Cortex of kidney (tissue), 1 donor: ENCODE measurements at places on chromosomes 1 and 21.

- no peak for DNase-seq
These were observed 38.5 kb upstream of the SYNC start for GRCh38 chr1:32741059-32741412.

DNA sequence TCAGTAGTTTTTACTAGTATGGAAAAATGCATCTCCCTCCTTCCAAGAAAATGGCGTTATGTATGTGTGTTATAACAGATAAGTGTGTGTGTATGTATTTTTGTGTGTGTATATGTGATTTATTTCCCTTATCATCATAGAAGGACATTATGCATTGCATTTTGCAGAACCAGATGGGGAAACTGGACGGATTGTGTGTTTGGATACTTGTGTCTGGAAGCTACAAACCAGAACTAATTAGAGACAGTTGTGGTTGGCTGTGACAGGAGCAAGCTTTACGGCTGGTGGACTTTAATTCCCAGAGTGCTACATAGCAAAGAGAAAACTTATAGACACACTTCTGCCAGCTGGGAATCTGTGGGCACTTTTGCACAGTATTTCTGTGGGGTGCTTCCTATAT lies 162.5 kb downstream of the RWDD3 start:
- DNase-seq = no peak

GRCh38 chr1:110239441-110240430 lies 29.6 kb downstream of the KCNC4 start:
- no peak for DNase-seq

GRCh38 chr1:66315671-66316070 lies 218.3 kb upstream of the SGIP1 start:
- no peak for DNase-seq

GRCh38 chr1:107252271-107252670 lies 111.4 kb downstream of the NTNG1 start:
- no peak for DNase-seq
